ENCODE measurements at places on chromosomes 11 and 22.

- no peak for DNase-seq
These were observed 5.9 kb upstream of the ARL14EP start for GRCh38 chr11:30317030-30317429.

GRCh38 chr22:44604455-44604854 lies 97.5 kb upstream of the PRR5 start:
- no peak for DNase-seq

DNA sequence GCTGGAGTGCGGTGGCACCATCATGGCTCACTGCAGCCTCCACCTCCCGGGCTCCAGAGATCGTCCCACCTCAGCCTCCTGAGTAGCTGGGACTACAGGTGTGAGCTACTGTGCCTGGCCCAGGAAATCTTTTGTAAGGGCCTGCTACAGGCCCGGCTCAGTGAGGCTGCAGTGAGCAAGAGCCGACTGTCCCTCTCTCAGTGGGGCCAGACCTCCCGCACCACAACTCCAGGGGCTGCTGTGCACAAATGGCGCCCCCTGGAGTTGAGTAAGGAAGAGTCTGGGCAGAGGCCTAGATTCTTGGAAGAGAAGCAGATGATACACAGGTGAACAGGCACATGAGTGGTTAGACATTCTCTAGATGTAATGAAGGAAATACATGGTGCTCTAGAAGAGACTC lies 7.0 kb downstream of the SERHL2 start:
- no peak for DNase-seq

DNA sequence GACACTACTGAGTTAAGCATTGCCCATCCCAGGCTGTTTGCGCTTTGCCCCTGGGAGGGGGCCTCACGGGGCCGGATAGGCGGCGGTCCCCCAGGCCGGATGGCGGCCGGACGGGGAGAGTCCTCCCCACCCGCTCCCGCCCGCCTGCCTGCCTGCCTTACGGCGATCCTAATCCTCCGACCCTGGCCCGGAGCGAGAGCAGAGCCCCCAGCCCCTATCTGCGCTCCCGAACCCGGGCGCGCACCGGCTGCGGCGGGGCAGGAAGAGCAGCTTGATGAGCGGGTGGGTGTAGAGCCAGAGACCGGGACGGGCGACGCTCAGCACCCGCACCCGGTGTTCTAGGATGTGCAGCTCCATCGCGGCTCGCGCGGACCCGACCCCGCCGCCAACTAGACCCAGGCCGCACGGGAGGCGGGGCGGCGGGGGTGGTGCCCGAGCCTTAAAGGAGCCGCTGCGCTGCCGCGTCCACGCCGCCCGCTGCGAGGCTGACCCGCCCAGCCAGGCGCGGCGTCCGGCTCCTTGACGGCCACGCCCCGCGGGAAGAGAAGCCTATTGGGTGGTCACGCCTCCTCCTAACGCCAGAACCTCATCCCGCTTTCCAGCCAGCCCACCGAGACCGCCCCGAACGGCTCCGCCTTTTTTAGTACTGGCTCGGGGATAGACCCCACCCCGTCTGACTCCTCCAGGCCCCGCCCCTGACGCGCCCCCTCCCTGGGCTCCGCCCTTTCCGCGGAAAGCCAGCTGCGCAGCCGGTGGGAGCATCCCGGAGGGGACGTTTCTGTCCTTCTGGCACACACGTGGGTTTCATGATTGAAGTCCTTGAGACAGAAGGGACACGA lies at the start of gene CASTOR1:
Gene CASTOR1 (minus strand): TSS at position 365 of the 839 bp plus-strand sequence. CDS start 8 bp downstream, at position 357.
- DNase-seq: peak; percentile 85

DNA sequence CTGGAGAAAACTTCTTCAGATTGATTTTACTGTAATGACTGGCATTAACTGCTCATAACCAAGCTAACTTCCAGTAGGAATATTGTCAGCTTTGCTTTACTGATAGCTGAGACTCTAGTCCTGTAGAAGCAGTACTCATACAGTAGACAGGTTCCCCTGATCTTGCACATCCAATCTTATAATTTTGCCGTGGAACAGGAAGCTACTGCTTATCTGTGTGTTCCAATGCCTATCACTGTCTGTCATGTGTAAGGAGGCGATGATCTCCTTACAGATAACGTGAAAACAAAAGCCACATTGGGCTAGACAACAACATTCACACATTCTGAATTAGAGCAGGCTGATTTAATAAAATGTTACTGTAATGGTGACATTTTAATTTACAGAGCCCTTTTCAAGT lies 13.2 kb downstream of the HSD17B12 start:
- no peak for DNase-seq

DNA sequence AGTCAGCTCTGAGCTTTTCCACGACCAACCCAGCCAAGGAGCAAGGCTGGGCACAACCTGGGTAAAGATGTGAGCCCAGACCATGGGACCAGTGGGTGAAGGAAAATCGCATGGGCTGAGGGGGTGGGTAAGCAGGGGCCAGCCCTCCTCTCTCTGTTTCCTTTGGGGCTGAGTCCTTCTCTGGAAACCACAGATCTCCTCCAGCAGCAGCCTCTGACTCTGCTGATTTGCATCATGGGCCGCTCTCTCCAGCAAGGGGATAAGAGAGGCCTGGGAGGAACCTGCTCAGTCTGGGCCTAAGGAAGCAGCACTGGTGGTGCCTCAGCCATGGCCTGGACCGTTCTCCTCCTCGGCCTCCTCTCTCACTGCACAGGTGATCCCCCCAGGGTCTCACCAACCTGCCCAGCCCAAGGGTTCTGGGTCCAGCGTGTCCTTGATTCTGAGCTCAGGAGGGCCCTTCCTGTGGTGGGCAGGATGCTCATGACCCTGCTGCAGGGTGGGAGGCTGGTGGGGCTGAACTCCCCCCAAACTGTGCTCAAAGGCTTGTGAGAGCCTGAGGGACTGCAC lies 67.8 kb downstream of the GGTLC2 start:
- DNase-seq: no peak

- DNase-seq: no peak
These were observed 9.5 kb downstream of the SLC16A8 start for GRCh38 chr22:38074181-38075104.

GRCh38 chr22:19895160-19895849 lies 40.6 kb upstream of the GNB1L start:
- no peak for DNase-seq

DNA sequence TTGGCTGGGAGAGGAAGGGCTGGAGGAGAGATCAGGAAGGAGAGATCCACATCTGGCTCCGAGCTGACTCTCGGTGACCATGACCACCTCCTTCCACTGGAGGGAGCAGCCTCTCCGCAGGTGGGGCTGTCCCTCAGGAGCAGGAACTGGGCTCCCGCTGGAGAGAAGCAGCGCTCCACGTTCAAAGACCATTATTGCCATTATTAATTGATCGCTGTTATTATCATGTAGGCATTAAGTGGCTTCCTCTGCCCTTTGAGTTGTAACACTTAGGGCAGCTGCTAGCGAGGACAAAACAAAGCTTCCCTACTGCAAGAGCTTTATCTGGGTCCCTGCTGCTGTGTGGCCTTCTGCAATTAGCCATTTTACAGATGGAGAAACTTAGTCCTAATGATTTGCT lies 251.9 kb downstream of the ST3GAL4 start:
- no peak for DNase-seq

- DNase-seq: no peak
These were observed 246.5 kb downstream of the BLID start for GRCh38 chr11:121869478-121869877.

GRCh38 chr22:45518580-45518991 lies 15.9 kb downstream of the FBLN1 start:
- no peak for DNase-seq

DNA sequence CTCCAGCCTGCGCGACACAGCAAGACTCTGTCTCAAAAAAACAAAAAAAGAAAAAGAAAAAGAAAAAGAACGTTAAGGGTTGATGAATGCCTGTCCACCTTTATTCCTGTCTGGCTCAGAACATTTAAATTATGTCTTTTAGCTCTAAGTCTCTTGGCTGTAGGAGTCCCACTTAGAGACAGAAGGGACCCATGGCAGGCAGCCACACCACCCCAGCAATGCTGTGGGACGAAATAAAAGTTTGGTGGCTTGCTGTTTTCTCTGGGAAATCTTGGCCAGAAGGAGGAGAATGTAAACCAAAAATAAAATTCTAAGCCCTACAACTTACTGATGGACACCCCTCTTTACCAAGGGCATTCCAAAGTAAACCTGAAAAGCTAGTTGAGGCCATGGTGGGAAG lies 38.9 kb upstream of the GNAZ start:
- no peak for DNase-seq

DNA sequence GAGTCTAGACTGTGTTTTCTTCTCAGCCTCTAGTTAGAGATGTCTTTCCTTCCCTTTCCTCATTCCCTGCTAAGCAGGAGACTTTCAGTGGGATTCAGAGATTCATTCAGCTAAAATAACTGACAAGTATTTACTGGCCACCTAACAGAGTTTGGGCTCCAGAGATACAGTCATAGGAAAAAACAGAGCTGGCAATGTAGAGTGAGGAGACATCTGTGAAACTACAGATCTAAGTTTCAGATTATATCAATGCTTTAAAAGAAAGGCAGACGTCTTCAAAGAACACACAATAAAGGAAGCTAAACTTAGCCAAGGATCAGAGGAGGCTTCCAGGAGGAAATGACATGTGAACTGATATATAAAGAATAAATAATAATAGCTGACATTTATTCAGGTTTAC lies 355.6 kb upstream of the DDI1 start:
- DNase-seq: no peak

GRCh38 chr11:17459236-17459896 lies 17.3 kb downstream of the ABCC8 start:
- DNase-seq: no peak

DNA sequence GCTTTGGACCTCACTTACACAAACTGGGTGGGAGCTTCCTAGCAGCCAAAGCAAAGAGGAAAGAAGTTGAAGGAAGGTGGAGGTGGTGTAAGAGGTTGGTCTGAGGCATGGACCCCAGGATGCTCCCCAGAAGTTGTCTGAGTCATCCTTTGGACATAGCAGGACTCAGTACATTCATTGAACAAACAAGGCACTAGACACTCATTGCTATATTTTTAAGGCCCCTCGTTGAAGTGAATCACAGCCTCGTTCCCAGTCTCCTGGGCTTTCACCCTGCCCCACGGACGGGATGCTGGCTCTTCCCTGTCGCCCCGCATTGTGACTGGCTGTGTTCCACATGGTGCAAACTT lies 95.9 kb upstream of the FGF3 start:
- DNase-seq: no peak

DNA sequence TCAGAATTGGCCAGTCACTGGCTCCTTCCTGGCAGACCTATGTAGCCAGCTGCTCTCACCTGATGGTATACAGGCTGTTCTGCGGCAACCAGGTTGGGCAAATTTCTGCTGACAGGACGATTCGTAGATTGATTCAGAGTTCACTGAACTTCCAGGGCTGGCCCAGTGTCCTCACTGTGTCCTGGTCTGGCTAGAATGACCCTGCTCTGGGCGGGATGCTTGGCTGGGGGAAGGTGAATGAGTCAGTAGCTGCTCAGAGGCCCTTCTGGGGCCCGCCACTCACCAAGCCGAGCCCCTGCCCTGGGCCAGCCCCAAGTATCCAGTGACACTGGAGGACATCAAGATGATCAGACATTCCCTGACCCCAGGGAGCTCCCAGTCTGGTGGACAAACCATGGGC lies 62.9 kb upstream of the WNT11 start:
- DNase-seq: no peak

- DNase-seq: no peak
These were observed 5.7 kb upstream of the ANO1 start for GRCh38 chr11:70072461-70072860.

DNA sequence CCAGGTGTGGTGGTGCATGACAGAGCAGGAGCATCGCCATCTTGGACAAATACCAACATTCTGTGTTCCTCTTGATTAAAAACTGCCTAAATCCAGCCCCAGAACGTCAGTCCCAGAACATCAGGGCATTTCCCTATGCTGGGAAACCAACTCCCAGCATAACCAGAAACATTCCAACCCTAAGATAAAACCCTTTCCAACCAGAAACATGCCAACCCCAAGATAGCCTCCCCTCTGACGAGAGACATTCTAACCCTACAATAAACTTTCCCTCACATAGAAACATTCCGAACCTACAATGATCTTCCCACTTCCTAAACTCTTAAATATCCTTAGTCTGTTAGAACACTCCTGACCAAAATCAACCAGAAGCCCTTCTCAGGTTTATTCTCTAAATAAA lies 11.6 kb downstream of the PLAAT4 start:
- DNase-seq: no peak

GRCh38 chr11:44403587-44404273 lies 93.8 kb upstream of the ALX4 start:
- no peak for DNase-seq

DNA sequence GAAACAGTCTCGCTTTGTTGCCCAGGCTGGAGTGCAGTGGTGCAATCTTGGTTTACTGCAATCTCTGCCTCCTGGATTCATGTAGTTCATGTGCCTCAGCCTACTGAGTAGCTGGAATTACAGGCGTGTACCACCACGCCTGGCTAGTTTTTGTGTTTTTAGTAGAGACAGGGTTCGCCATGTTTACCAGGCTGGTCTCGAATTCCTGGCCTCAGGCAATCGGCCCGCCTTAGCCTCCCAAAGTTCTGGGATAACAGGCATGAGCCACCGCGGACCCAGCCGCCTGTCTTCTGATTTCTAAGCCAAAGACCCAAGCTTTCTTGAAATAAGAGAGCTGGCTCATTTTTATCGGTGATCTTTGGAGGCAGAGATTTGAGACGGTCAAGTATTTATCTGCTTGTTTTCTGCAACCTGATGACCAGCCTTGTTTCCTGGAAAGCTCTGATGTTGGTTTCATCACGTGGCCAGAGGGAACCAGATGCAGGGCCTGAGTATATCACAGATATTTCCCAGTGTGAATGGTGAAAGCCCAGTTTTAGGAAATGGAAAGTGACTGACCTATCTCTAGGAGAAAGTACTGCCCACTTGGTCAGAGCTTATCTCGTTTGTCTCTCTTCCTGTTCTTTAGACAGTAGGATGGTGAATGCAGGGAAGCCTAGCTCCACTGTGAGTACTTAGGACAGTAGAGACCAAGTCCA lies 5.7 kb upstream of the SIDT2 start:
- no peak for DNase-seq

GRCh38 chr11:94536386-94536785 lies 7.3 kb upstream of the FUT4 start:
- no peak for DNase-seq

- no peak for DNase-seq
These were observed 133.5 kb downstream of the RBFOX2 start for GRCh38 chr22:35894937-35895708.
